ENCODE measurements at places on chromosomes 1 and 21.
A peak's percentile ranks its signal among the peaks of the same experiment; 100 is the strongest.

- H3K27me3 ChIP-seq = peaks cover 47% of the 10 kb centered on the region
- no peak for DNase-seq
- H3K36me3 ChIP-seq = peaks cover 17% of the 10 kb centered on the region
- H3K4me1 ChIP-seq = peaks cover 73% of the 10 kb centered on the region
These were observed 90.0 kb downstream of the TRABD2B start for GRCh38 chr1:47907177-47907528.

- no peak overlapping the region for H3K27ac ChIP-seq
- peaks cover 11% of the 10 kb centered on the region for H3K36me3 ChIP-seq
- H3K27me3 ChIP-seq = no peaks in the 10 kb centered on the region
- no peaks in the 10 kb centered on the region for H3K4me1 ChIP-seq
These were observed 48.4 kb downstream of the FAAP20 start for GRCh38 chr1:2145946-2146835.

DNA sequence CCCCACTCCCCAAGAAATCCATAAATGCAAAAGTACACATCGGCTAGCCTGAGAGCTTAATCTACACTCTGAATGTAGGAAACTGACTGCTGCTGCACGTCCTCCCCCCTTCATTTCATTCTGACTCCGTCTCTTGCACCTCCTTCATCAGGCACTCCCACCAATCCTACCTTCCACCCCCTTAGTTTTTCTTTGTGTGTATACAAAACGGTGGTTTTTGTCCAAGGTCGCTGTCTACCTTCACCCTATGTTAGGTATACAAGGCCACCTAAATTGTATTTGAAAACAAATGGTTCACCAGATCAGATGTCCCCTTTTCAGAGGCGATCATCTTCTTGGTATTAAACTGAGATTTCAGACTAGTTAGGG is 1.9 kb downstream of the WDR26 start:
- peak overlapping the region; percentile 97 for H3K4me3 ChIP-seq
- peaks cover 30% of the 10 kb centered on the region for H3K36me3 ChIP-seq

DNA sequence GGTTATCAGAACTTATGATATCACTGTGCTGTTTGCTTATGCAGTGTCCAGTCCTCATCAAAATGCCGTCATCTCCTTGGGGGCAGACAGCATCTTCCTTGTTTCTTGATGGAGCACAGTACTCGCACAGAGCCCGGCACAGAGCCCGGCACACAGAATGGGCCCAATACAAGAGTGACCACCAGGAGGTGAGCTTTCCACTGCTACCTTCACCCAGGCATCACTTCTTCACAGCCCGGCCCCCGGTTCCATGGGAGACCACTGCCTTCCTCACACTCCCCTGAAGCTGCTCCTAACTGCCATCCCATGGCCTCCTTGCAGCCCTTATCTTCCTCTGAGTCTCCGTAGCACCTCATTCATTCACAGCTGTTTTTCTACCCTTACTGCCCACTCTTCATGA is 94.0 kb downstream of the TNR start:
- peaks cover 10% of the 10 kb centered on the region for H3K27me3 ChIP-seq
- no peak overlapping the region for H3K4me3 ChIP-seq
- no peak for DNase-seq
- H3K4me1 ChIP-seq = no peaks in the 10 kb centered on the region
- H3K27ac ChIP-seq = no peak overlapping the region

DNA sequence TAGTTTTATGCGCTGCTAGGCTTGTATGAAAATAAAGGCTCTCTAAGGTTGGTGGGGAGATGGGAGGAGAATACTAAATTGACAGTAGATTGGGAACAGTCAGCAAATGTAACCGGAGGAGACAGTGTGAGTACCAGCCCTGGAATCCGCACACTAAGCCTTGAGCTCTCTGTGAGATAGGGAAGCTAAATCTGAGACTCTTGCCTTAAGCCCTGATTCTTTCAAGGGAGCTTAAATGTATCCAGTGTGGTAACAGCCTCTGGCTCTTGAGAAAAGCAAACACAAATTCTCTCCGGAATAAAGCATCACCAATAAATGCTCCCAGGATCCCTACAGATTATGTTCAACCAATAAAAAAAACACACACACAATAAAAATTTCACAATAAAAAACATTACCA is 33.0 kb upstream of the PDPN start:
- H3K27me3 ChIP-seq = peaks cover 24% of the 10 kb centered on the region
- no peak overlapping the region for H3K4me3 ChIP-seq
- H3K27ac ChIP-seq = no peak overlapping the region
- H3K36me3 ChIP-seq = no peaks in the 10 kb centered on the region
- no peak for DNase-seq
- no peaks in the 10 kb centered on the region for H3K4me1 ChIP-seq

DNA sequence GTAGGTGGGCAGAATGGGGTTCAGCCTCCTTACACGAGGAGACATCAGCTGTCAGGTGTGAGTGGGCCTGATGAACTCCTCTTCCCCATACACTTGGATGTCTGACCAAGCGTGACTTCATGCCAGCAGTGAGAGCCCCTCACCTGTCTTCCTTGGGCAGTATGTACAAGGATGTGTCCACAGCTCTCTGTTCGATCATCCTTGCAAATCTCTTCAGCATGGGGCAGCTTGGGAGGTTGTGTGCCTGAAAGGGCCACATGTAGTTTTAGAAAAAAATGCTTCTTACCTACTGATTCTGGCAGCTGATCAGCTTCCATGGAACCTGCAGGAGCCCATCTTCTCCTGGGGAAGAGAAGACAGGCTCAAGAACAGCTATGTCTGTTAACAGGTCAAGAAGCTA is 18.0 kb downstream of the ACP6 start:
- peaks cover 83% of the 10 kb centered on the region for H3K36me3 ChIP-seq
- no peak for DNase-seq
- peaks cover 36% of the 10 kb centered on the region for H3K4me1 ChIP-seq
- peak overlapping the region; percentile 39 for H3K27ac ChIP-seq
- no peaks in the 10 kb centered on the region for H3K27me3 ChIP-seq

GRCh38 chr1:171922999-171923398 is 81.7 kb downstream of the DNM3 start:
- no peak overlapping the region for H3K4me3 ChIP-seq
- H3K27me3 ChIP-seq = no peaks in the 10 kb centered on the region

DNA sequence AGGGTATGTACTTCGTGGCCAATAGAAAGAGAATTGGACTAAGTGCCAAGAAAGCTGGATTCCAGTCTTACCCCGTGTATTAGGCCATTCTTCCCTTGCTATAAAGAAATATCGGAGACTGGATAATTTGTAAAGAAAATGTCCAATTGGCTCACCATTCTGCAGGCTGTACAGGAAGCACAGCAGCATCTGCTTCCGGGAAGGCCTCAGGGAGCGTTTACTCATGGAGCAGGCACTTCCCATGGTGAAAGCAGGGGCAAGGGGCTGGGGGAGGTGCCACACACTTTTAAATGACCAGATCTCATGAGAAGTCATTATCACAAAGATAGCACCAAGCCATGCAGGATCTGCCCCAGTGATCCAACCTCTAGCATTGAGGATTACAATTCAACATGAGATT is 7.8 kb upstream of the AMIGO1 start:
- peaks cover 28% of the 10 kb centered on the region for H3K4me1 ChIP-seq
- no peaks in the 10 kb centered on the region for H3K36me3 ChIP-seq

DNA sequence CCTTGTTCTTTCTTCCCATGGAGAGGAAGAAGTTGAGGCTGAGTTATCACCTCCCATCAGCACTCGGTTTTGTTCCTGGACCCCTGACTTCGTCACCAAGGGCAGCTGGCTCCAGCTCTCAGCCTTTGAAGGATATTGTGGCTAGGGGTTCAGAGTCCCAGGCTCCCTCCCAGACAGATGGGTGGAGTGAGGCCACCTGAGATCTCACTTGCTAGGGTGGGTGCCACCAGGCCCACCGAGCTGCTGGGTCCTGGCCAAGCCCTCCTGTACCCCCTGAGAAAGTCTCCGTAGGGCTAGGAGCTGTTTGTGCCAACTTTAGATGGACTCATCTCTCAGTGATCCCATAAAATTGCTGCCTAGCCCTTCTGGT is 6.9 kb downstream of the MX2 start:
- no peak for DNase-seq
- H3K4me1 ChIP-seq = peaks cover 36% of the 10 kb centered on the region
- peaks cover 11% of the 10 kb centered on the region for H3K27me3 ChIP-seq
- no peaks in the 10 kb centered on the region for H3K36me3 ChIP-seq
- no peak overlapping the region for H3K27ac ChIP-seq

GRCh38 chr21:31838586-31839355 is 34.0 kb upstream of the HUNK start:
- no peaks in the 10 kb centered on the region for H3K36me3 ChIP-seq
- no peak overlapping the region for H3K4me3 ChIP-seq
- no peak overlapping the region for H3K27ac ChIP-seq

DNA sequence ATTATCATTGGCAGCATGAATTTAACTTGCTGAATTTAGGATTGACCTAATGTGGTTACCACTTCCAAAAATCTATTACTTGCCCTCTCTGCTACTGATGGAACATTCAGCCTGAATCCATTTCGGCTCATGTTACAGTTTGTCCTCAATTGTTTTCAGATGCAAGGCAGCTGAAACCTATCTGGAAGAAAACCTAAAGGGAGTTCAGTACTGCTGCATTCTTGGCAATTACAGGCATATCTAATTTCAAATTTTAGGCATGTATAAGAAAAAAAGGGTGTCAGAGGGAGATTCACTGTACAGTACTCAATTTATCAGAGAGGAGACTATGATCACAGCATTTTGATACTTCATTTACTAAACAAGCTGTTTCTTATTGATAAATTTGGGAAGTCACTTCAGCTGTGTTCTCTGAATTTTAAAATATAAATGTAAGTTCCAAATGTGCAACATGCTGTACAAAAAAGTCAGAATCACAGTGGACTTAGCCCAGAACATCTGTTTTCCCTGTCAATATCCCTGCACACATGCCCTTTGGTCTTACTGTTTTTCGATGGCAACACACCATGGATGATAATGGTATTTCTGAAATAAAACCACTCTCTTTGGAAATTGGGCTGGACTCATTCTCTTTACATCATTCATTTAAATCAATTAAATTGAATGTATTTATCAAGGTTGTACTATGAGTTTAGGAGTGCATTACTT is 651.6 kb upstream of the ADGRL4 start:
- peaks cover 12% of the 10 kb centered on the region for H3K4me1 ChIP-seq
- no peak for DNase-seq
- no peak overlapping the region for H3K27ac ChIP-seq
- H3K27me3 ChIP-seq = no peaks in the 10 kb centered on the region

DNA sequence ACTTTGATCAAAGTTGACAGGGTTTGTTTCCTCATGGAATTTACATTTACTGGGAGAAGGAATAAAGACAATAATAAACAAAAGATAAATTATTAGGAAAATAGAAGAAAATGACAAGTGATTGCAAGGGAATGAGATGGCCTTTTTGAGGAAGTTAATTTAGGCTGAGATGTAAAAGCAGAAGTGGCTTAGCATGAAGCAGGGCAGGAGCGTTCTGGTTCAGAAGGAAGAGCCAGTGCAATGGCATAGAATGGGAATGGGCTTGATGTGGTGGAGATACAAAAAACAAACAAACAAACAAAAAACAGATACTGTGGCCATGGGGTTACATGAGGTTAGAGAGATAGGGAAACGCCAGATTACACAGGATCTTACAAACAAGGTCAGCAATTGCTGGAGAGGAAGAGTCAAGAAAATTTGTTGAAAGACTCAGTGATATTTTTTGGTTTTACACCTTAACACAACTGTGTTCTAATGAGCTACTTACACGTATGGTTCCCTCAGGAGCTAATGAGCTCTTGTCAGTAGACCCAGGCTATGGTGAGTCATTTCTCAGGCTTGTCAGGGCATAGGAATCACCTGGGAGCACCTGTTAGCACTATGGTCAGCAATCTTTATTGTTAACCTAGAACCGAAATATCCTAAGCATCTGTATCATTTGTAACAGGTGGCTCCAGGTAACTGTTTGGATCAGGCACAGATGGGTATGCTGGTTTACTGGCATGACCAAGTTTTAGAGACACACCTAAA is 8.7 kb upstream of the CADM3 start:
- H3K27ac ChIP-seq = no peak overlapping the region
- H3K36me3 ChIP-seq = no peaks in the 10 kb centered on the region
- H3K4me1 ChIP-seq = peaks cover 21% of the 10 kb centered on the region
- no peak overlapping the region for H3K4me3 ChIP-seq
- H3K27me3 ChIP-seq = peaks cover 7% of the 10 kb centered on the region
- DNase-seq = no peak

- H3K4me1 ChIP-seq = no peaks in the 10 kb centered on the region
- H3K27ac ChIP-seq = no peak overlapping the region
- no peaks in the 10 kb centered on the region for H3K27me3 ChIP-seq
- no peaks in the 10 kb centered on the region for H3K36me3 ChIP-seq
- DNase-seq = no peak
- no peak overlapping the region for H3K4me3 ChIP-seq
These were observed 44.8 kb downstream of the ATP6V1G3 start for GRCh38 chr1:198495631-198496030.

- no peak overlapping the region for H3K4me3 ChIP-seq
- peaks cover 6% of the 10 kb centered on the region for H3K36me3 ChIP-seq
- DNase-seq = no peak
- no peak overlapping the region for H3K27ac ChIP-seq
- peaks cover 28% of the 10 kb centered on the region for H3K4me1 ChIP-seq
- H3K27me3 ChIP-seq = peaks cover 14% of the 10 kb centered on the region
These were observed 2.4 kb upstream of the ABL2 start for GRCh38 chr1:179231923-179232322.

DNA sequence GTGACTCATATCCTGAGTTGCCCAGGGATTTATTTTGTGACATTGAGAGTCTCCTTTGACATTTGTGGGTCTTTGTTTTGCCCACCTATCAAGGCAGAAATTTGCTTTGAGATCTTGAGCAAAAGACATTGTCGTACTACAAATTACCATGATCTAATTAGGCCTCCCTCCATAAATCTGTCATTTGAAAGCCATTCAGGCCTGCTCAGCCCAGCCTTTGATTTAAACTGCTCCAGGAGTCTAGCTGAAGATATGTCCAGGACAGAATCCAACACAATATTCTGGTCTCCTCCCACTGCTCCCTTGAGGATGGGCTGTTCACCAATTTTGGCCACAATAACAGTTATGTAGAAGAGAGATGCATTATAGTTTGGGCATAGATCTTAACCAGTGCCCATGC is 86.7 kb downstream of the PROX1 start:
- DNase-seq = no peak
- H3K27me3 ChIP-seq = no peaks in the 10 kb centered on the region
- H3K27ac ChIP-seq = peak overlapping the region; percentile 64
- H3K4me1 ChIP-seq = peaks cover 96% of the 10 kb centered on the region

GRCh38 chr1:209431813-209432442 is 151.6 kb upstream of the CAMK1G start:
- H3K4me1 ChIP-seq = peaks cover 88% of the 10 kb centered on the region
- no peaks in the 10 kb centered on the region for H3K36me3 ChIP-seq
- DNase-seq = no peak
- H3K27ac ChIP-seq = peak overlapping the region; percentile 11
- peaks cover 3% of the 10 kb centered on the region for H3K27me3 ChIP-seq
- no peak overlapping the region for H3K4me3 ChIP-seq
